ENCODE measurements at places on chromosomes 5 and 9. TPM values are rescaled to one million over a fixed set of nuclear protein-coding genes. Genes with fewer than 3 reads are reported as not detected.
A peak's percentile ranks its signal among the peaks of the same experiment; 100 is the strongest.

GRCh38 chr9:125896404-125896803, 149.2 kb downstream of the PBX3 start:
- DNase-seq, result no peak

DNA sequence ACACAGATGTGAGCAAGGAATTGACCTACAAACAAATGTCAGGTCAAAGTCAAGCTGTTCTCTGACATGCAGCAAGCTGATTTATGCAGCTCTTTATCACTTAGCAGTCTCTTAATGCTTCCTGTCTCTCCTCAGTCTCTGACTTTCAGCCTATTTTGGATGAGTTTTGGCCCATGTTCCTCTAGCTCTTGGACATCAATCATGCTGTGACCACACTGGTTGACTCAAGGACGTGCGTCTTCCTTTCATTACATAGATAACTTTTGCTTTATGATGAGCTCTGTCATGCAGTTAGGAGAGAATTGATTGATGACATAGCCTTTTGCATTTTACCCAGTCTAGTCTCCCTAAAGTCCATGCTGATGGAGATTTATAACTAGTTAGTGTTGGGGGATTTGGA, 9.4 kb upstream of the REEP5 start:
- no peak for DNase-seq

DNA sequence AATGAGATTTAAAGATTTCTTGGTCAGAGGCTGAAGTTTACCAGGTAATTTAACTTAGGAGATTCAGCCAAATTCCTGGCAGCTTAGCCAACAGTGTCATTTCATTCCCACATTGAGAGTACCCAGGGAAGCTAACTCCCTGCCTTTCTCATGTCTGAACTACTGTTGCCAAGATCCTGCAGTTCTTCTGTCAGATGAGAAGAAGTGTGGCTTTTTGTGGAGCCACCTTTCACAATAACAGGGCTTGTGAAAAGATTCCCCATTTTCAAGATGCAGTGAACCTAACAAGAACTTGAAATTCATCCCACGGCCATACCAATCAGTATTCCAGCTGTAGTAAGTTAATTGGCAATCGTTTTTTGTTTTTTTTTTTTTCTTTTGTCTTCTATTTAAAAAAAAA, 176.4 kb downstream of the XRCC4 start:
- no peak for DNase-seq

DNA sequence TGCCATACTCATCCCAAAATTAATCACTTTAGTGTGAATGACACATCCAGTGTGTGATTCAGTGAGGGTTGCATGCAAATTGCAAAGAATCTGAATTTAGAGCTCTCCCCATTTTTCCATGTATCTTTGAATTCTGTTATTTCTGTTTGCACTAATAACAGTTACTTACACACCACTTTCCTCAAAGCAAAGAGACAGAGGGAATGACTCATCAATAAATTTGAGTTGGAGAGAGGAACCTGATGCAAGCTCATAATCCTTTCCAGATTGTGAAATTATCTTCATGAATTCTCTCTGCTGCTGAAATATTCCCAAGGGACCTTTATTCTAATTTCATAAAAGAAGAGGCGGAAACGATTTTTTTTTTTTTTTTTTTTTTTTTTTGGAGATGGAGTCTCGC, 204.8 kb downstream of the CDH9 start:
- DNase-seq, result no peak

DNA sequence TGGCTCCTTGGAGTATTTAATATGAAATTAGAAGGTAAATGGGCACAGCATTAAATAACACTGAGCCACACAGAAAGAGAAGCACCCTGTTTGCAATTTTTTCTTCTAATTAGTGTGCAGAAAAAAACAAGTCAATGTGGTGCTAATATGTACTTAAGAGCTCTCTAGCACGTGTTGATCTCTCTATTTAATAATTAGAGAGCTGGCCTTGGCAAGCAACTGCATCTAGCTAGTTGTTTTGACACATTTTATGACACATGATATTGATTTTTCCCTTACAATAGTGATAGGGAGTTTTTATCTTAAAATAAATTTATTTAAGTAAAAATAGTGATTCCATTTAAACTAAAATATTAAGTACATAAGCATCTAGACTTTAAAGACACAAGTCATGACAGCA, 54.5 kb upstream of the NUDT12 start:
- no peak for DNase-seq

PCDHB8 gene
- total RNA-seq, result 2.4 TPM

CDX1 gene
- total RNA-seq, result not detected

DNA sequence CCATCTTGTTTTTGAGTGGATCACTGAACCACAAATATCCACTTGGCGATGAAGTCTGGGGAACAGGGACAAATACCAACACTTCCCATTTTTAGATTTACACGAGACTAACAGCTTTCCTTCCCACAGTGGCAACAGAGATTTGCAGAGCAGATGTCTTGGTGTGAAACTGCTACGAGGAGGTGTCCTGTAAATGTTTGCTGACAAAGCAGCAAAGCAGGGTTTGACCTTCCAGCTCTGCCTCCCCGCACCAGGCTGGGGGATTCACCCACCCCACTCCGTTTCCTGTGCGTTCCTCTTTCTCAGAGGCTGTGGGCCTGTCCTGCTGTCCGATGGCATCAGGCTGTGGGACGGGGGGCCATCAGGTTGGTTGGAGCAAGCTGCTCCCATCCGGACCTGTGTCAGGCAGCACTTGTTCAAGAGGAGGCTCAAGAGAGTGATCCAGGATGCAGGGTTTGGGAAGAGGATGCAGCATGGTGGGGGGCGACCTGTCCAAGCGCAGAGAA, 693 bp upstream of the RGS3 start:
- DNase-seq, result no peak

DNA sequence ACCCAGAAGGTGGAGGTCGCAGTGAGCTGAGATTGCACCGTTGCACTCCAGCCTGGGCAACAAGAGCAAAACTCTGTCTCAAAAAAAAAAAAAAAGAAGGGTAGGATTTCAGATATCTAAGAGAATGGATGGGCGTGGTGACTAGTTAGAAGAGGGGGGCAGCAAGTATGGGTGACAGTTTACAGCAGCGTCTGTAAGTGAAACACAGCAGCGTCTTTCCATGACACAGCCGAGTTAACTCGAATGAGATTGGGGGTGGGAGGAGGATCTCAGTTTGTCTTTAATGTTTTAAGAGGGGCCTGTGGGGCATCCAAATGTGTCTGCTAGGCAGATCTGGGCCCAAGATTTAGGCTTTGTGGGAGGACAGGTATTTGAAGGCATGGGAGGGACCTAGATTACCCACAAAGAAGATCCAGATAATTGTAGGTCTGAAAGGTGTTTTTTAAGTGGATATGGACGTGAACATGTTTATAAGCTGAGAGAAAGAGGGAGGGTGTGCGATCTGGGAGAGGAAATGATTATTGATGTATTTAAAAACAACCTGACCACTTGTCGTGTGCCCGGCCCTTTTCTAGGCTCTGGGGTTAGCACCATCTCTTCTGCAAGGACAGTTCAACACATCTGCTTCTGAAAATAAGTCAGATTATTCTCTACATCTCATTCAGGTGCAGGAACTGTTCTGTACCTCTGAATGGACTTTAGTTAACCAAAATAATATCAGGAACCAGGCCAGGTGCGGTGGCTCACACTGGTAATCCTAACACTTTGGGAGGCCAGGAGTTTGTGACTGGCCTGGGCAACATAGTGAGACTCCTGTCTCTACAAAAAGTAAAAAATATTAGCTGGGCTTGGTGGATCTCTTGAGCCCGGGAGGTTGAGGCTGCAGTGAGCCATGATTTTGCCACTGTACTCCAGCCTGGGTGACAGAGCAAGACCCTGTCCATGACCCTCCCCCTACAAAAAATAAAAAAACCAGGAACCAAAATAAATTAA, 2.5 kb downstream of the CEP78 start:
- no peak for DNase-seq

TPPP gene
- total RNA-seq, result 16.1 TPM

- no peak for DNase-seq
Measured at GRCh38 chr5:142422429-142422828, 97.6 kb upstream of the SPRY4 start.

FAM221B gene
- total RNA-seq, result not detected

DNA sequence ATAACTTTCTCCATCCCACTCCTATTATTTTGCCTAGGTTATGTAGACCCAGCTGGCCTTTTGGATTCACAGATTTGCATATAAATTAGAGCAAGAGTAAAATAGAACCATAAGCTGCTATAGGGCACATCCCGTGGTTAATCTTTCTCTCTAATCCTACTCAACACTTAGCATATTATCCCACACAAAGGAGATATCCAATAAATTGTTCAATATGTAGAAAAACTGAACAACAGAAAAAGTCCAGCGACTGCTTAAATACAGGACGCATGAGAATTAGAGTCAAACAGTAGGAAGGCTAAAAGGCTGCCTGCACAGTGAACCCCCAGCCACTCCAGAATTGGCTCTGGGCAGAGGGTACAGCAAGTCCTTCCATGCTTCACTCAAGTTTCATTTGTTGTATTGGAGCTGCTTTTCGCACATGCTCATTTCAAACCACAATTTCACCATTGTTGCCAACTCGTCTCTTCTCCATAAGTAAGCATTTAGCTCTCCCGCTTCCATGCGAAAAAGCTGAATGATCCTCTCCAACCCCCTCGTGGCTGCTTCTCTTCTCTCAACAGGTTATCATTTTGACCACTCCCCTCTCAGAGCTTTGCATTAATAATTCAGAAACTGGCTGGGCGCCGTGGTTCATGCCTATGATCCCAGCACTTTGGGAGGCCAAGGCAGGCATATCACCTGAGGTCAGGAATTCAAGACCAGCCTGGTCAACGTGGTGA, 14.1 kb upstream of the IQGAP2 start:
- DNase-seq, result no peak

ZFP37 gene
- total RNA-seq, result 2.4 TPM

GRCh38 chr5:179281694-179282093, 63.6 kb downstream of the ADAMTS2 start:
- no peak for DNase-seq

DNA sequence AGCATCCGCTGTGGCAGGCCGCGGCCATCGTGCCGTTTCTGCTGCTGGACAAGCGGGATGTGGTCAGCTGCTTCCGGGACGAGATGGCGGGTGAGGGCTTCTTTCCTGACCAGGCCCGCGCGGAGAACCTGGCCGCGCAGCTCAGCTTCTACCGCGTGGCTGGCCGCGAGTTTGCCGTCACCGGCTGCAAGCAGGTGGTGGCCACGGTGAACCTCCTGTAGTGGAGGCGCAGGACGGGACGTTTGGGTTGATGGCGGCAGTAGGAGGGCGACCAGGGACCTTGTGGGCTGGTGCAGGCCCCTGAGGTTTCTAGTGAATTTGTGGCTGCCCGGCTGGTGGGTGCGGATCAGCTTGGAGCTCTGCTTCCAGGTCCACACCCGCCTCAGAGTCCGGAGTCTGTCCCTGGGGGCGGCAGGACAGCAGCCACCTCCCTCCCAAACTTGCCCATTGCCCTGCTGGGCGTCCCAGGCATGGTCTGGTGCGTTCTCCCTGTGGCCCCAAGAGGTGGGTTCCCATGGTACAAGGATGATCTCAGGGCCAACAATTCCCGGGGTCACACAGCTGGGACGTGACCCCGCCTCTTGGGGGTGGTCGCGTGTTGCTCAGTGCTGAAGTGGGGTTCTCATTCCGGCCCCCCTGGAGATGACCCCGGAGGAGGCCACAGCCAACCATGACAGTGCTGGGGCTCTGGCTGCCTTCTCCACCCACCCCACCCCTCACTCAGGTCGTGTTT, 2.4 kb downstream of the TOR4A start:
- peak; percentile 66 for DNase-seq

DNA sequence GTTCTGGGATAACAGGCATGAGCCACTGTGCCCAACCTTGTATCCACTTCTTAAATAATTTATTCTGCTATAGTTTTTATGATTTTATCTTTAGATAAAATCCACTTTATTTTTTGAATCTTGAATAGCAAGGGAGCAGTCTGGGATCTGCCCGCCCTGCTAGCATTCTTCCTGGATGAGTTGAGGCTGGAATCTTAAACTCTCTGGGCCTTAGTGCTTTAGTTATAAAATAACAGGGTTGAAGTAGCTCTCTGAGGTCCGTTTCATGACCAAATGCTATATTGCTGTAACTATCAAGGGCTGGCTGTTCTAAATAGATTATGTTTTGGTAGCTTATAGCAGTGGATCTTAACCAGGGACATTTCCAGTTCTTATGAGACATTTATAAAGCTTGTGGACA, 20.8 kb downstream of the ACER2 start:
- no peak for DNase-seq

PALM2AKAP2 gene
- 52.4 TPM for total RNA-seq

DNA sequence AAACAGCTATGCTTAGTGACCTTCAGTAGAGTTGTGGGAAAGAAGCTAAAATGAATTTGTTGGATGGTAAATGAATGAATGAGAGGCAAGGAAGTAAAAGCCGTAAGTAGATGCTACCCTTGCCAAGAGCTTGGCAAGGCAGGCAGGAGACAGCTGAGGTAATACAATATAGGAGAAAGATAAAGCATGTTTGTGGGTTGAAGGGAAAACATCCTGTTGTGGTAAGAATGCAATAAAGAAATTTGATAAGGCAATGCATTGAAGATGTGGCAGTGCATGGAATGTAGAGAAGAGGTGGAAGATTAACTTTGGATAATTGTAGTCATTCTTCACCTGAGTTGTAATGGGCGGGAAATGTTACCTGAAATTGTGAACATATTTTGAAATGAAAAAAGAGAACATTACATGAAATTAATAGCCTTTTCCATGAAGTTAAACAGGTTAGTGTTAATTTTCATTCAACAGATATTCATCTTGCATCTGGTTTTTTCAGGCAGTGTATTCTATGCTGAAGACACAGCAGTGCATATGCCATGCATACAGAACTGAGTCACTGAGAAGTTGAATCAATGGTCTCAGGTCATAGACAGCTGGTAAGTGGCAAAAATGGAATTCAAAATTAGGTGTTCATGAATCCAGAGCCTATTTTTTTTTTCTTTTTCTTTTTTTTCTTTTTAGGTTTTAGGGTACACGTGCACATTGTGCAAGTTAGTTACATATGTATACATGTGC, 43.4 kb upstream of the SPINK5 start:
- DNase-seq, result no peak

WDR38 gene
- total RNA-seq, result not detected

- DNase-seq, result no peak
Measured at GRCh38 chr9:71910650-71911060, 338 bp downstream of the ABHD17B start.

IL3 gene
- not detected for total RNA-seq

- no peak for DNase-seq
Measured at GRCh38 chr9:110021891-110022290, 186.1 kb downstream of the C9orf152 start.

DNA sequence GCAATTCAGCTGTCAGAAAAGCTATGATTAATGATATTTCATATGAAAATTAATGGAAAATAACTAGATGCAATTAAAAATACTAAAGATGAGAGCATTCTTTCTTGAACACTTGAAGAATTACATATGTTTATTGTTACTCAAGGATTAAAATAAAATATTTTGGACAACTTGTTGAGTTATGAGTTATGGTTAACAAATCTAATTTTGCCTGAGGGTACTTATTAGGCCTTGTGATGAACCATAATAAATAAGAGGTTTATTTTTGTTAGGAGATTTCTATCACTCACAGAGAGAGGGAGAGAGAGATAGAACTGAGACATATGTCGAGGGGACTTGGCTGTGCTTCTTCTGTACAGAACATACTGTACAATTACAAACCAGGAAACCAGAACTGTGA, 183.7 kb downstream of the ISL1 start:
- no peak for DNase-seq
